ENCODE measurements at places on chromosomes 3 and 15.

DNA sequence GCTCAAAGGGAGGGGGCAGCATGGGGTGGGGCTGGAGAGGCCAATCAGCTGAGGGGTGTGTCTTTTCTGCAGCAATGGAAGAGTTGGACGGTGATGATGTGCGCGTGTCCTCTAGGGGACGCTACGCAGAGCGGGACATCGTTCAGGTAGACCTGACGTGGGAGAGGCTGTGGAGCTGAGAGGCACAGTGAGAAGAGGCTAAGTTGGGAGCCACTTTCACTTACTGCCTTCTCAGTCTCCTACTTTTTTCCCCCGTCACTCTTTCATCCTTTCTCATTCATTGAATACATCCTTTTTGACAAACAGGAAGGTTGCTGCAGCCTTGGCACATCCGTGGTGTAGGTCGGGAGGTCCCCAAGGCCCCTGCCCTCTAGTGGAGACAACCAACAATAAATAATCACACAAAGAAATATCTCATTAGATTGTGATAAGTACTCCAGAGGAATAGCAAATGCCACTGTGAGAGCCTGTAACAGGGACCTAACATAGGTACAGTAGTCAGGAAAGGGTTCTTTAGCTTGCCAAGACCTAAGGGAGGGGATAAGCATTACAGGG lies 4.4 kb upstream of the BRPF1 start:
- DNase-seq = no peak

- DNase-seq = no peak
Observed at GRCh38 chr15:72136170-72137051, 18.2 kb downstream of the SENP8 start.

GRCh38 chr3:72582211-72582878 lies 265.9 kb downstream of the SHQ1 start:
- DNase-seq = no peak

DNA sequence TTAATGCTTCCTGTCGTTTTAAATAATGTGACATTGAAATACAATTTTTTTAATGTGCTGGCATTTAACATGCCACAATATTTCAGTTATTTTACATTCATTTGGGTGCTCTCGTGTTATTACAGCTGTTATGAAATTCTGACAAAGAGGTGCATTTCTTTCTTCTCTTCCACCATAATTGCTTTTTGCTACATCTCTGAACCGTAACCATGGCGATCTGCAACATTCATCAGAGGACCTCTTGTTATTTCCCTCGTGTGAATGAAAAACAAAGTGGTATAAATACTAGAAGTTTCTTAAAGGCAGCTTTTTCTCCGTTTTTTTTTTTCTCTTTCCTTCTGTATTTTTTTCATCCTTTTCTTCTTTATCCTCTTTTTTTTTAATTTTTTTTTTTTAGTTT lies 316.4 kb downstream of the MCTP2 start:
- no peak for DNase-seq

DNA sequence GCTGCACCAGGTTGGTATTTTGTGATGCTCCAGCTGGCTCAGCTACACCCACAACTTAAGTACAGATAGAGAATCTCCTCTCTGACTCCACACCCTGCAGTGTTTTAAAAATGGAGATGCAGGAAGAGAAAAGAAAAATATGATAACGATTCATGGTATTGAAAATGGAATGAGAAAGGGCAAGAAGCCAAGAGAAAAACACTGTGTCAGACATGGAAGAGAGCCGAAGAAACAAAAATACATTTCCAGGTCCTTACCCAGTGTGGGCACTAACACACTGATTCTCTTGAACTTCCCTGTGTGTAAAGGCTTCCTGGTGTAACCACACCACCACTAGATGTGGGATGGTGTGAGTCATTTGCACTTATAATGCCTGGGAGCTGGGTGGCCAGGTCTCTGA lies 93.1 kb downstream of the GMPS start:
- no peak for DNase-seq
